Natural killer cell (primary cell): ENCODE measurements at places on chromosomes 4 and X. TPM values are rescaled to one million over a fixed set of nuclear protein-coding genes. Genes with fewer than 3 reads are reported as not detected.

GRCh38 chr4:89009761-89010369, 47.1 kb downstream of the FAM13A start:
- H3K4me3 ChIP-seq = no peak overlapping the region
- H3K27me3 ChIP-seq = no peaks in the 10 kb centered on the region

GRCh38 chr4:121951521-121952110, at the start of gene TRPC3:
TSS of gene TRPC3 (minus strand) at chr4:121952060. CDS start at chr4:121951680, 380 bp downstream.
- no peaks in the 10 kb centered on the region for H3K36me3 ChIP-seq
- H3K4me1 ChIP-seq = peaks cover 14% of the 10 kb centered on the region
- H3K27me3 ChIP-seq = peaks cover 7% of the 10 kb centered on the region
- H3K27ac ChIP-seq = no peak within 1 kb of the TSS
- H3K4me3 ChIP-seq = peak within 1 kb of the TSS; percentile 45
- DNase-seq = no peak

DNA sequence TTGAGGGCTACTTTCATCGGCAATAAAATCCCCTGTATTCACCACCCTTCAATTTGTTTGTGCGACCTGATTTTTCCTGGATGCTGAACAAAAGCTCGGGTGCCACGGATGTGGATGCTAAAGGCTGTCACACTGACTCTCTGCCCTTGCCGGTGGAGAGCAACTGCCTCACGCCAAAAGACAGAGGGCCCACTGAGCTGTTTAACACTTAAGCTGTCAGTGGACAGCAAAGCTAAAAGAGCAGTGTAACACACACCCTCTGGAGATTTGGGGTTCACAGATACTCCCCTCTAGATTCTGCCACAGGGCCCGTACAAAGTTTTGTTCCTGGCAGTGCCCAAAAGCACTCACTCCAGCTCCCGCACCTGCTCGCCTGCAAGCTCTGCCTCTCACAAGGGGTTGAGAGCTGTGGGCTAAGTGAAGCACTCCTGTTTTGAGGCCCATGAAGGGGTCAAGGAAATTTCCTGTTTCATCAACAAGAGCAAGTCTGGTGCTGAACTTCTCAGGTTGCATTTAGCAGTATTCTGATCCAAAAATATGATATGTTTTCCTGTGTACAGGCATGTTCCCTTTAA, 1571.9 kb downstream of the ADGRL3 start:
- H3K27ac ChIP-seq = no peak overlapping the region
- H3K36me3 ChIP-seq = no peaks in the 10 kb centered on the region
- DNase-seq = no peak
- no peaks in the 10 kb centered on the region for H3K27me3 ChIP-seq

GRCh38 chrX:155094468-155095061, 23.3 kb downstream of the BRCC3 start:
- no peaks in the 10 kb centered on the region for H3K4me1 ChIP-seq
- H3K4me3 ChIP-seq = no peak overlapping the region
- no peaks in the 10 kb centered on the region for H3K27me3 ChIP-seq
- DNase-seq = peak; percentile 72
- H3K36me3 ChIP-seq = peaks cover 12% of the 10 kb centered on the region
- H3K27ac ChIP-seq = no peak overlapping the region

DNA sequence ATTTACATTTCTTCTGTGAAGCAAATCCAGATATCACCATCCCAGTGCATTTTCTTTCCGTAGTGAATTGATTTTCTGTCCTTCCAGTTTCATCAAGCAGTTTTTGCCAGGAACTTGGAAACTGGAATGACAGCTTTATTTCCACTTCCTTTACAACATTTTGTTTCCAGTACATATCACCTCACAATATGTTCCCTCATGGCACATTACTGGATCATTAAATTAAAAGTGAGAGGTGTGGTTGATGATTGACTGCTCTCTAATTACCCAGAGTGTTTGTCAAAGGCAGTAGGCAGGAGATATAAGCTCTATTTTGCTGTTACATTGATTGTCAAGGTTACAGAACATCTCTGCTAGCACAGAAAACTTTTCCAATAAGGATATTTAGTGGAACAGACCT, 22.3 kb upstream of the ACE2 start:
- DNase-seq = no peak
- H3K27me3 ChIP-seq = no peaks in the 10 kb centered on the region
- no peaks in the 10 kb centered on the region for H3K36me3 ChIP-seq
- H3K27ac ChIP-seq = no peak overlapping the region

GRCh38 chrX:49059201-49059600, 402 bp downstream of the CCDC120 start:
- peaks cover 7% of the 10 kb centered on the region for H3K4me1 ChIP-seq
- H3K4me3 ChIP-seq = no peak overlapping the region
- H3K27me3 ChIP-seq = no peaks in the 10 kb centered on the region
- no peak overlapping the region for H3K27ac ChIP-seq

GRCh38 chr4:118587946-118588345, 97.2 kb upstream of the METTL14 start:
- H3K27ac ChIP-seq = no peak overlapping the region
- no peak overlapping the region for H3K4me3 ChIP-seq
- no peaks in the 10 kb centered on the region for H3K27me3 ChIP-seq
- H3K36me3 ChIP-seq = no peaks in the 10 kb centered on the region
- no peak for DNase-seq
- H3K4me1 ChIP-seq = peaks cover 6% of the 10 kb centered on the region

- DNase-seq = no peak
- no peaks in the 10 kb centered on the region for H3K36me3 ChIP-seq
- H3K27me3 ChIP-seq = no peaks in the 10 kb centered on the region
- H3K4me1 ChIP-seq = peaks cover 6% of the 10 kb centered on the region
- H3K4me3 ChIP-seq = no peak overlapping the region
- H3K27ac ChIP-seq = no peak overlapping the region
These were observed 166.1 kb downstream of the BCOR start for GRCh38 chrX:39931529-39932282.

Gene PSAPL1
- not detected for total RNA-seq

Gene RHOH
- total RNA-seq = 195 TPM

Gene GAGE12J
- total RNA-seq = not detected

Gene CT45A10
- not detected for total RNA-seq

Gene KIT
- 2.0 TPM for total RNA-seq

Gene CTAG2
- total RNA-seq = not detected
